ENCODE measurements at places on chromosomes 6 and 20.

- DNase-seq: peak; percentile 62
Observed at GRCh38 chr6:31901415-31901952, 402 bp downstream of the ZBTB12 start.

- DNase-seq: no peak
Observed at GRCh38 chr6:57130661-57131177, 40.7 kb downstream of the ZNF451 start.

- DNase-seq: no peak
Observed at GRCh38 chr20:64080013-64080812, at the start of gene OPRL1. TSS of gene OPRL1 (plus strand) at chr20:64080082. CDS start at chr20:64092721, 12,639 bp downstream.

- no peak for DNase-seq
Observed at GRCh38 chr20:57025261-57025660, 241.2 kb downstream of the BMP7 start.

DNA sequence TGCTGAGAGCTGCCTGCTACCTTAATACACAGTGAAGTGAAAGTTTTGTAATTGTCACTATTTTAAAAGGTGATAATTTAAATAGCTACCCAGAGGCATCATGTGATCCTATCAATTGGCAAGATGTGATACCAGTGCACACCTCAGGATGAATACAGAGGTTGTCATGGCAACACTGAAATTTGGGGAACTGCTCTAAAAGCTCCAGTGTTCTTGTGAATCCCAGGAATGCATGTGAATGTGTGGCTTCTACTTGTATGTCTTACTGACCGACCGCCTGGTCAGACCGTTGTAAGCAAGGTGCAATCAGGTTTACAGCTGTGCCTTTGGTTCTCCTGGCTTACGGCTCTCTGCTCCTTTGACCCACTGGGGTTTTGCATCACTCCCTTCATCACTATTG, 146.3 kb upstream of the GJE1 start:
- DNase-seq: no peak

DNA sequence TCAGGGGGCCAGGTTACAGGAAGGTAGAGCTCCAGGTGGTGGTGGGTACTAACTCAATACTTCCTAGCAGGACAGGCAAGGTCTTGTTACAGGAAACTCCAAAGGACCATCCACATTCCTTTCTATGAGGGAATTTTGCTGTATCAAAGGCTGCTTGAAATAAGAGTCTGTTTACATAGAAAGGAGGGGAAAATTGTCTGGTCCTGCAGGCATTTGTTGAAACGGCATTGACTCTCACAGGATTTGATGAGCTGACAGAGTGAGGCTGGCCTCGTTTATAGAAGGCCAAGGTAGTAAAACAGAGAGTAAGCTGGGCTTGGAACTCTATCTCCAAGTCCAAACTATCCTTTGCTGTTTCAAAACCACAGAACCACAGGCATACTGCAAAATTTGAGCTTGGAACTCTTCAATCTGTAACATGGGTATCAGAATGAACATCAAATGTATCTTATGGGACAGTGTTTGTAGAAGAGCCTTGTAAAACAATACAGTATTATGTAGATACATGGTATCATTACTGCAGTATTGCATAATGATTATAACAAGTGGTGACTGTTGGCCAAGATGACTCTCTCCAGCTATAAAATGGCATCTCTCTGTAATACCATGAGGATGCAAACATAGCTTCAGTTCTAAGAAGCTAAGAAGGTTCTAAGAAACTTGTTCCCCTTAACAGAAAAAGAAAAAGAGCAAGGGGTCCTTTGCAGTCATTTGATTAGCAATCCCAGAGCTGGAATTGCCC, 61.5 kb downstream of the TRAM2 start:
- no peak for DNase-seq

- no peak for DNase-seq
Observed at GRCh38 chr20:7924692-7925091, 15.6 kb downstream of the HAO1 start.

GRCh38 chr20:43842126-43843020, 72.3 kb upstream of the TOX2 start:
- DNase-seq: no peak

DNA sequence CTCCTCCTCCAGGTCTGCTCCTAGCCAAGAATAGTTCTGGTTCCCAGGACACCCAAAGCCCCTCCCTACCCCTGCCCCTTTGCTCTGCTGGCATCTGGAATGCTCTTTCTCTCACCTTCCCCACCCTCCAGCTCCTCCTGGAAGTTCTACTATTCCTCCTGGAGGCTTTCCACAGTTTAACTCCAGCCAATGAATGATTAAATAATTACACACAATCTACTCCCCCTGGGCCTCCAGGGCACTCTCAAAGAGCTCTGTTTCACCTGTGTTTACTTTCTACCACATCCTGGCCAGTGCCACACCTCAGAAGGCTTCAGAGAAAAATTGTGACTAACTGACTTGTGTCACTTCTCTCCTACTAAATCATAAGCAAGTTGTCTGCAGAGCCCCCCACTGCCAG, 36.2 kb downstream of the GCM1 start:
- no peak for DNase-seq

- no peak for DNase-seq
Observed at GRCh38 chr6:165081944-165082532, 227.4 kb downstream of the C6orf118 start.

- DNase-seq: no peak
Observed at GRCh38 chr6:31423550-31423949, 20.2 kb downstream of the MICA start.
